Peyer's patch (tissue), 4 donors: ENCODE measurements at places on chromosomes 6 and 20. TPM values are rescaled to one million over a fixed set of nuclear protein-coding genes. Genes with fewer than 3 reads are reported as not detected.

- DNase-seq = no peak
Measured at GRCh38 chr6:72653026-72653425, 31.2 kb downstream of the KCNQ5 start.

- DNase-seq = no peak
Measured at GRCh38 chr6:43829470-43829869, 59.5 kb downstream of the VEGFA start.

- peak; percentile 68 for DNase-seq
Measured at GRCh38 chr6:10555625-10556309, 34.6 kb downstream of the GCNT2 start.

- no peak for DNase-seq
Measured at GRCh38 chr6:76166874-76167273, 94.4 kb upstream of the IMPG1 start.

DNA sequence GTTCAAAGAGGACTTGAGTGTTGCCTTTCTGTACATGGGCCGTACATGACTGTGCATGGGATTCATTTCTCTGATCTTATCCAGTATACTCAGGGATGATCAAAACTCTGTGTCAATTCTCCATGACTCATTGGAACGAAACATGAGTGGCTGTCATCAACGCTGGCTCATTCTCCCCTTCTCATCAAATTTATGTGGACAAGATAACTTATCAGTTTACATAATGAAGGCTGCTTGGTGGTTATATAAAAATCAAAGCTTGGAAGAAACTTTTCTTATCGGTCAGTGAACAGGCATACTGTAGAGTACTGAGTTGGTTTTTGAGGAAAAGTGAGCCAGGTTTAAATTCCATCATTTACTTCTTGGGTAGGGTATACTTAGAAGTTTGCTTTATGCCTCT, 24.9 kb downstream of the CRISP1 start:
- DNase-seq = no peak

DNA sequence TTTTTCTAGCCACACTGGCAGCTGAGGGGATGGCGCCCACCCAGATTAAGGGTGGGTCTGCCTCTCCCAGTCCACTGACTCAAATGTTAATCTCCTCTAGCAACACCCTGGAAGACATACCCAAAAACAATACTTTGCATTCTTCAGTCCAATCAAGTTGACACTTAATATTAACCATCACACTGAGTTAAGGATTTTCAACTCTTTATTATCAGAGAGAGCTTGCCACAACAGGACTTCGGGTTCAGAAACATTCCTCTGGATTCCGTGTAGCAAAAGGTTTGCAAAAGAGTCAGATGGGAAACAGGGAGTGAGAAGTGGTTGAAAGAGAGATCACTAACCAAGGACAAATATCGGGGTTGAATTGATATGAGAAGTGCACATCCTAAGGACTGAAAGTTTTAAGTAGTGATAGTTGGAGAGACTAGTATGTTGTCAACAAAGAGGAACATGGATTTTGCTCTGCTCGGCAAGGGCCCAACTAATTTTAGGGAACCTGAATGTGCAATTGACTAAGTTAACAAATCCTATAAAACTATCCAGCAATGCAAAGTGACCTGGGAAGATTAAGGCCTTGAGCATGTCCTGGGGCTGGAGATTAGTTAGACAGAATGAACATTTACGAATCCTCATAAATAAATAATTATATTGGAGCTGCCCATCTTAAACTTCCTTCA, 137.0 kb upstream of the TENT5A start:
- DNase-seq = no peak

- no peak for DNase-seq
Measured at GRCh38 chr6:46757214-46757596, 10.5 kb downstream of the ANKRD66 start.

DNA sequence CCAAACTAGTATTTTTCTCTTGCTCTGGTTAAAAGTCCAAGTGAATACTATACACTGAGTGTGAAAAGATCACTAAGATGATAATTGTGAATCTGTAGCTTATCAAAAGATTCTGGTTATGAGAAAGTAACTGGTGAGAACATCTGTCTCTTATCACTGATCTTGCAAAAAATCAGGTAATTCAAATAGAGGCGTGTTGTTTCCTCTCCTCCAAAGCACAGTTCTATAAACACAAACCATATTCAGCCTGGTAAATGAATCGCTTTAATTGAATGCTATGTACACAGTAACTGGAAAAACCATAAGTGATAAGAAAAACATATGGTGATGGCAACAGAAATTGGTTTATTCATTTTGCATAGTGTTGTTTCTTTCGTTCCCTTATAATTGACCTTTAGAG, 161.0 kb downstream of the RALGAPA2 start:
- DNase-seq = no peak

DNA sequence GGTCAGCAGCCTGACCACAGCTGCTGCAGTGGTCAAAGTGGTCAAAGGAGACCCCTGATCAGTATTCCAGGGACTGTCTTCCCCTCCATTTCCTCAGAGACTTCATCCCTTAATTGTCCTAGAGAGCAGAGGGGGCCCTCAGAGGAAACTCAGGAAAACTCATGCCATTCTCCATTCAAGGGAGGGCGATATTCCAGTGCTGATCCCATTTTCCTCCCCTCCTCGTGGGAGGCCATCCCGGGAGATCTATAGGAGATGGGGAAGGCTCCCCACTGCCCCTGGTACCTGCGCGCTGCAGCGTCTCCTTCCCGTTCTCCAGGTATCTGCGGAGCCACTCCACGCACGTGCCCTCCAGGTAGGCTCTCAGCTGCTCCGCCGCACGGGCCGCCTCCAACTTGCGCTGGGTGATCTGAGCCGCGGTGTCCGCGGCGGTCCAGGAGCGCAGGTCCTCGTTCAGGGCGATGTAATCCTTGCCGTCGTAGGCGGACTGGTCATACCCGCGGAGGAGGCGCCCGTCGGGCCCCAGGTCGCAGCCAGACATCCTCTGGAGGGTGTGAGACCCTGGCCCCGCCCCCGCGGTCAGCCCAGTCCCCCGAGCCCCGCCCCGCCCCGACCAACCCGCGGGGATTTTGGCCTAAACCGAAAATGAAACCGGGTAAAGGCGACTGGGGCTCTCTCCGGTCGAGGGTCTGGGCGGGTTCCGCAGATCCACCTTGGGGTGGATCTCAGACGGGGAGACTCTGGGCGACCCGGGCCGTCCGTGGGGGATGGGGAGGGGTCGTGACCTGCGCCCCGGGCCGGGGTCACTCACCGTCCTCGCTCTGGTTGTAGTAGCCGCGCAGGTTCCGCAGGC, 878 bp downstream of the HLA-C start:
- DNase-seq = peak; percentile 79

- DNase-seq = no peak
Measured at GRCh38 chr6:74259981-74260380, 564.0 kb downstream of the CD109 start.

GRCh38 chr6:166162599-166163342, 4.9 kb downstream of the TBXT start:
- DNase-seq = no peak

GRCh38 chr6:160788806-160789205, 86.8 kb downstream of the PLG start:
- no peak for DNase-seq

- no peak for DNase-seq
Measured at GRCh38 chr6:143293523-143293922, 157.0 kb downstream of the ADAT2 start.

DNA sequence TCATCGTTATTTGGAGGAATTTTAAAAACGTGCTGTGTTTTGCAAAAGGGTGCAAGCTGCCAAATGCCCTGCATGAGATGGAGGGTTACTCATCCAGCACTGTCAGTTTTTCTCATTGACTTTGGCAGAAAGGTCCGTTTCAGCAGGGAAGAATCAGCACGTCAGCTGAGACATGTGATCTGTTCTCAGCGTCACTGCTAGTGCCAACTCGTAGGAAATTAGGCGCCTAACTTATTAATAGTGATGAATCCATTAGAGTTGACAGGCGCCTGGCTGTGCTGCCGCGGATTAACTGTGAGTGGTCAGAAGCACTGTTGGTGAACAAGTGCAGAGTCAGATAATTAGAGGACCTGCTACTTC, 175.5 kb upstream of the FOXQ1 start:
- no peak for DNase-seq

- no peak for DNase-seq
Measured at GRCh38 chr6:85298553-85298952, 151.3 kb upstream of the NT5E start.

DNA sequence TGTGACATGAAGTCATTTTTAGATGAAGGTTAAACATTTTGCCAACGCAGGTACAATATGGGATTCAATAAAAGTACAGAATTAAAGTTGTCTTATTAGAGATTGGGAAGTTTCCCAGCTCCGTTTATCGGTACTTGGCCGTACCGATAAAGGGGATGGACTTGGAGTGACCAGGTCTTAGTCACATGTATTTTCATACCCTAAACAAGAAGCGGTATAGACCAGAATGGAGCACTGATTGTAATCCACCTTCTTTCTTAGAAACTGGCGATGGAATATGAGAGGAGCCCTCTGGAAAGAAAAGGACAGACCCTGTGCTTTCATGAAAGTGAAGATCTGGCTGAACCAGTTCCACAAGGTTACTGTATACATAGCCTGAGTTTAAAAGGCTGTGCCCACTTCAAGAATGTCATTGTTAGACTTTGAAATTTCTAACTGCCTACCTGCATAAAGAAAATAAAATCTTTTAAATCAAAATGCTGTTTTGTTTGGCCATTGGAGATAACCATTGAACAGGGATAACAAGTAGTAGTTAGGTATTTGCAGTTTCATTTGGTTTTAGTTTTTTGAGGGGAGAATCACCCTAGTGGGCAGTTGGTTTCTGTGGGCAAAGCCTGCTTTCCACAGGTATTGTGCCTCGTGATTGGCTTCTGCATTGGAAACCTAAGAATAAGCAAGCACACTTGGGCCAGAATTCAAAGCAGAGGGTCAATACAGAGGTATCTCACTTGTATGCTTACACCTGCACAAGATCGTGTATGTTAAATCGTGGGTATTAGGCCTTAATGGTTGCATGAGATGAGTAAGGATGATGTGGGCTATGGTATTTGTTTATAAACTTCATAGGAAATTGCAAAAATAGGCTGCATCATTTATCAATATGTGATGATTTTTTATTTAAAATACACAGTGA, 11.2 kb upstream of the ZNFX1 start:
- DNase-seq = no peak

DNA sequence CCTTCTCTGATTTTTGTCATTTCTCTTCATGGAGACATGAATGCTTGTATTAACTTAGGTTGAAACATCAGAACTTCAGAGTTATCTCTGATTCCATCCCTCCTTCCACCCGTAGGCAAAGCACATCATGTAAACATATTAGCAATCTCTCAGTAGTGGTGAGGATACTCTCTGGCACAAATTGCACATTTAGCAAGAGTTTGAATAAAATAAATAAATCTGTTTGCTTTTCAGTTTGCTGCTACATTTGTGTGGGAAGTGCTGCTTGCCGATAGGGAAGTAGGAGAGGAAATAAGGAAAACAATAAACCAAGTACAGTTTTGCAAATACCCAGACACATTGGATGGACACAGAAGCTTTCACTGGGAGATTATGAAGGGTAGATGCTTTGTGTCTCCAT, 359.0 kb downstream of the BCKDHB start:
- DNase-seq = no peak

DNA sequence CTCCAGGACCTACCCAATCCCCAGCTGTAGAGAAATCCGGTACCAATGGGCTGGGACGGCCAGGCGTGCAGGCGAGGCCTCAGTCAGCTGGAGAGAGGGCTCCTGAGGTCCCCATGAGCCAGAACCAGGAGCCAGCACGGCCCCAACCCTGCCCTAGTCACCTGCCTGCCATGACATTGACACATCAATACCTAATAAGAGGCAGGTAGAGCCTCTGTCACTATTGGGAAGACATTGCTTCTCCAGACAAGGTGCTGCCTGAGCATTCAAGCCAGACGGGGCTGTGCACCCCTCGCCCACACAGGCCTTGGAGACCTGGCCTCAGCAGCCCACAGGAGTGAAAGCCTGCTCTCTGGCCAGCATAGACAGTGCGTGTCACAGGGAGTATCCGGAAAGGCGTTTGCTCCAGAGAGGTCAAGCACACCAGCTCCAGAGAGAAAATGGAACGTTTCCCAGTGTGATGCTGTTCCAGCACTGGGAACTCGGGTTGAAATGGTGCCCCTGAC, 3.5 kb downstream of the DLL1 start:
- no peak for DNase-seq

- DNase-seq = no peak
Measured at GRCh38 chr20:45088247-45088646, 12.7 kb downstream of the KCNS1 start.

DNA sequence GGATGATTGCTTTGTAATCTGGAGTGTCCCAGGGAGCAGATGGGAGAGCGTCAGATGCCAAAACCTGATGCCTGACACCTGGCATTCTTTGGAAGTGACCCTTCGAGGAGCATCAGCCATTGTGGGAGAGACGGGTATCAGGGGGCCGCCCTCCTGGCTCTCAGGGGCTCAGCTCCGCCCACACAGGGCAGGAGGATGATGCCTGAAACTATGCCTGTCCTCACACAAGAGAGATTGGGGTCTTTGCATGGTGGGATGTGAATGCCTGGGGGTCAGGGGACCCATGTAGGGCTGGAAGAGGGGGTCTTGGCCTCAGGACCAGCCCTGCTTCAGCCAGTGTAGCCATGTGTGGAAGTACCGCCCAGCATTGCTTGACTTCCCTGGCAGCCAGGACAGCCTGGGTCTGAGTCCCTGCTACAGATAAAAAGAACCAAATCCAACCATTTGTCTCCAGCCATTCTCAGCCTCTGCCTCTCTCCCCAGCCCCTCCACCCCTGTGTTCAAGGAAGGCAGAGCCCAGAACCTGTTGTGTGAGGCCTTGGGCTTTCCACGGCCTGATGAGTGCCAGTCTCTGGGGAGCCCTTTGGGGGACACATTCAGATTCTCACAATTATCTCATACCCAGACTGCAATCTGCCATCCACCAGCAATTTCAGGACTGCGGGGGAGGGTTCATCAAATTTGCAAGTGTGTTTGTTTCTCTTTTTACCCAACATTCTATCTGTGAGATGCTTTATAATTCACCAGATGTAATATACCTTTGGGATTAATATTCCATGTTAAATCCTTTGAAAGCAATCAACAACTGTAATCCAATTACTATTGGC, 371.2 kb downstream of the PREX1 start:
- no peak for DNase-seq

GRCh38 chr6:140175486-140175885, 801.0 kb upstream of the CITED2 start:
- no peak for DNase-seq

- no peak for DNase-seq
Measured at GRCh38 chr20:6074145-6074561, 20.3 kb upstream of the LRRN4 start.

DNA sequence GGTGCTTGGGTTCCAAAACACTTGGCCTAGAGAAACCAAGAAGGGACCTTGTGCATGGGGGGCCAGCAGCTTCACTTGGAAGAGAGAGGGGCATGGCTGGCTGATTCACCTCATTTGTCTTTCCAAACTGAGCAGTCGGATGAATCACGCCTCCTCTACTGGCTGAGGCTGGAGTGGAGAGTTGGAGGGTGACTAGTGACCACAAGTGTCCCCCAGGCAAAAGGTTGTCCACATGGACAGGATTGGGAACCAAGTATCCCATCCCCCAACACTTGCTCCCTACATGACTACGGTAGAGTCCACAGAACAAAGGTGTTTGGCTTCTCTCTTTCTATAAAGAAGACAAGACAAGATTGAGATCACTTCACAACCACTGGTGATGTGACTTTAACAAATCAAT, 875.6 kb downstream of the QKI start:
- no peak for DNase-seq

OR2H1 gene
- not detected for total RNA-seq

UBD gene
- 1.6 TPM for total RNA-seq

ZNF322 gene
- 12.1 TPM for total RNA-seq

SPAG4 gene
- not detected for total RNA-seq

PSORS1C2 gene
- total RNA-seq = not detected

AVP gene
- 5.8 TPM for total RNA-seq

TINAG gene
- total RNA-seq = 45.8 TPM
